ENCODE measurements at places on chromosomes 5 and 9.

DNA sequence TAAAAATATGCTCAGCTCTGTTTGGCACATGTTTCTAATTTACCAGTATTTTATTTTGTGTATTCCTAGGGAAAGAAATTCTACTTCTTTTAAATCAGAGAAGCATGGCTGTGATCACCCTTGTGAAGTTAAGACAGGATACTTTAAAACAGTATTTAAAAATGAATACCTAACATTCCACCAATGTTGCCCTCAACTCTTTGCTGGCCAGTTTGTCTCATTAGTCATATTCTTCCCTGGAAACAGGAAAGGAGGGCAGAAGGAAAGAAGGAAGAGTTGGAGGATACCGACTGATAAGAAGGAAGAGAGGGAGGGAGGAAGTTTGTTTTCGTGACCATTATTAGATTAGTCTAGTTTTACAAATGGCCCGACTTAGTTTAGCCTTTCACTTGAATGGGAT lies 137.4 kb downstream of the PLK2 start:
- DNase-seq: no peak

DNA sequence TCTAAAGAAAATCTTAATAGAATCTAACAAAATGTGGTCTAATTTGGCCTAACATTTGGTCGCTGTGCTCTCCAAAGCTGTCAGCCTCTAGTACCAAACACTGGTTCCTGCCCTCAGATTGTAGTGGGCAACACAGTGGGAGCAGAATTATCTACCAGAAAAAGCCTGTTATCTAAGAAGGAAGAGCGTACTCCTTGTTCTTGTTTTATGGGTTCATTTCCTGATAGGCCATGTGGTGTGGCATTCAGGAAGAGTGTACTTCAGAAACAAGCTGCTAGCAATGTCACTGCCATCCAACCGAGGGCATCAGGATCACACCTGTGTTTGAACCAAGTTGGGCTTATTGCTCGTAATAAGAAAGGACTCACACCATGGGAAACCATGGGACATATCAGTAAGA lies 487.9 kb upstream of the DAP start:
- DNase-seq: no peak

DNA sequence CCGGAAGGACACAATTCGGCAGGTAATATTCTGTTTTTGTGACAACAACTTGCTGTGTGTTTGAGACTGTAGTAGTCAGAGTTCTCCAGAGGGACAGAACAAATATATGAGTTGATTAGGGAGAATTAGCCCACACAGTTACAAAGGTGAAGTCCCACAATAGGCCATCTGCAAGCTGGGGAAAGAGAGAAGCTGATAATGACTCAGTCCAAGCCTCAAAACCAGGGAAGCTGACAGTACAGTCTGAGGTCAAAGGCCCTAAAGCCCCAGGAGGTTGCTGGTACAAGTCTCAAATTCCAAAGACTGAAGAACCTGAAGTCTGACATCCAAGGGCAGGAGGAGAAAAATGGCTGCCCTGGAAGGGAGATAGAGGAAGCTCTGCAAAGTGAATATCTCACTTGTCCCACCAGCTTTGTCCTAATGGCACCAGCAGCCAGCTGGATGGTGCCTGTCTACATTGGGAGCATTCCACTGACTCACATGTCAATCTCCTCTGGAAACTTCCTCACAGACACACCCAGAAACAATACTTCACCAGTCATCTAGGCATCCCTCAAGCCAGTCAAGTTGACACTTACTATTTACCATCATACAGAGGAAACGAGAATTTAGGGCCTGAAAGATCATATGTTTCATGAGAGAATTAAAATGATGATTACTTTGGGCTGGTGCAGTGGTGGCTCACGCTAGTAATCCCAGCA lies 36.3 kb upstream of the CTXN3 start:
- DNase-seq: no peak

GRCh38 chr5:177591690-177592009 lies 353 bp upstream of the TMED9 start:
- no peak for DNase-seq

DNA sequence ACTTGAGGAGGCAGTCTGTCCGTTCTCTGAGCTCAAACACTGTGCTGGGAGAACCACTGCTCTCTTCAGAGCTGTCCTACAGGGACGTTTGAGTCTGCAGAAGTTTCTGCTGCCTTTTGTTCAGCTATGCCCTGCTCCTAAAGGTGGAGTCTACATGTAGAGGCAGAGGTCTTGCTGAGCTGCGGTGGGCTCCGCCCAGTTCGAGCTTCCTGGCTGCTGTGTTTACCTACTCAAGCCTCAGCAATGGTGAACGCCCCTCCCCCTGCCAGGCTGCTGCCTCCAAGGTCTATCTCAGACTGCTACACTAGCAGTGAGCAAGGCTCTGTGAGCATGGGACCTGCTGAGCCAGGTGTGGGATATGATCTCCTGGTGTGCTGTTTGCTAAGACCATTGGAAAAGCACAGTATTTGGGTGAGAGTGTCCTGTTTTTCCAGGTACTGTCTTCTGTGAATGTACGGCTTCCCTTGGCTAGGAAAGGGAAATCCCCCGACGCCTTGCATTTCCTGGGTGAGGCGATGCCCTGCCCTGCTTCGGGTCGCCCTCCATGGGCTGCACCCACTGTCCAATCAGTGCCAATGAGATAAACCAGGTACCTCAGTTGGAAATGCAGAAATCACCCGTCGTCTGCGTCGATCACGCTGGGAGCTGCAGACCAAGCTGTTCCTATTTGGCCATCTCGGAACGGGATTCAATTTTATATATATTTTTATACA lies 58.5 kb downstream of the CNTRL start:
- DNase-seq: no peak

- no peak for DNase-seq
These were observed 94.2 kb upstream of the RUSC2 start for GRCh38 chr9:35395706-35396101.

DNA sequence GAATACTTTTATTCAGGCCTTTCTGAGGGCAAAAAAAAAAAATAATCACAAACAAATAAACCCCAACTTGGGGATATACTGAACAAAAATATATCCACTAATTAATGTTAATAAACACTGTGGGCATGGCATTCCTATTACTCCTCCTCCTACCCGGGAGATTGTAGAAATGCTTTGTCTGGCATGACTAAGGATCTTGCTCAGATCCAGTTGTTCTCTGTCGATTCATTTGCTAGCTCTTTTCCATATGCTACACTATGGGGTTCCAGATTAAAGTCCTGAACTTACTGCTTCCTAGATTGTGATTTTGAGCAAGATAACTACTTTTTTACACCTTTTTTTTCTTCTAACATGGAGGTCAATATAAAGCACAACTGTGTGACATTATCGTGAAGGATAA lies 102.2 kb upstream of the PRR16 start:
- DNase-seq: no peak

DNA sequence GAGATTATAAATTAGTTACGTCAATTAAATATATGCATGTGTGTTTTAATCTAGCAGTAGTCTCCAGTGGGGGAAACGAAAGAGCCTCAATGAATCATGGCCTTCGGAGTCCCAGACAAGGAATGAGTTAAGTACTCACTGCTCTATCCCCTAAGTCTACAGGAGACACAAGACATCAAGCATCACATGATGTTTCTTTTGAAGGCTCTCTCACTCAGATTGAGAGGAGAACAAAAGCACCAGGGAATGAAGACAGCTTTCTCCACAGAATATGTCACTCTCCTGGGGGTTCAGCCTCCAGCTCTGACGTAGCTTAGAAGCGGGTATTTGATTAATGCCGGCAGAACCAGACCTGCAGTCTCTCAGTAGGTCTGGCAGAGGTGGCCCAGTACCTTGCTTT lies 381.4 kb downstream of the ACTL7B start:
- DNase-seq: no peak

DNA sequence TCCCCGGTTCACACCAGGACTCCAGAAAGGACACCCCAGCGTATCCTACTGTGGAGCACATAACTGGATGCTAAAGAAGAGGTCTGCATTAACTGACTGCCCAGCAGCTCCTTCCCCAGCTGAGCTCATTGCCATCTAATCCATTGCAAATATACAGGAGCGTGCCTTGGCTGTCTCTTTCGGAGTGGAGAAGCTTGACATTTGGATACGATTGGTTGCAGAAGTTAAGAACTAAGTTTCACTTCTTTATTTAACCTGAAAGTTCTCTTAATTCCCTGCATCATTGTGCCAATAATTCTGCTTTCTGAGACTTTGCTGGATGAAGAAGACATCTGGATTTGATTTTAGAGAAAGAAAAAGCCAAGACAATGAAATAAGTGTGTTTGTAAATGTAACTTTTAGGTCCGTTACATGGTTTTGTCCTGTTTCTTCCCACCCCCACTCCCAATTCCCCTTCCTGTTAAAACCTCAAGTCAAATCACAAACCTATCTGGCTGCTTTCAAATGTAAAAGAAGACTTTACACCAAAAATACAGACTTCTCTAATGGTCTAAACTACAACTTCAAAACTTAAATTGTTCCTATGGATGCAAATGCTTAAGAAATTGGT lies 33.9 kb downstream of the TAS2R1 start:
- DNase-seq: peak; percentile 38

DNA sequence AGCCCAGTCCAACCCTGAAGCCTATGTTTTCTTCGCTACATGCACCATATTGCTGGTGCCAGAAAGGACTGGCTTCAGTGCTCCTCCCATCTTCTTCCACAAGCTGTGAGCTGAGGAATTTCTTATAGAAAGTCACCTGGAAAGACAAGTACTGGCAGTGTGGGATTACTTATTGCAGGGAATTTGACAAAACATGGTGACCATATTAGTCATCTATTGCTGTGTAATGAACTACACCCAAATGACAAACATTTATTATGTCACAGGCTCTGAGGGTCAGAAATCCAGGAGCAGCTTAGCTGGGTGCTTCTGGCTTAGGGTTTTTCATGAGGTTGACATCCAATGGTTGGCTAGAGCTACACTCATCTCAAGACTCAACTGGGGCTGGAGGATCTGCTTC lies 75.5 kb downstream of the ENTREP1 start:
- no peak for DNase-seq

- no peak for DNase-seq
These were observed 54.6 kb upstream of the PHYKPL start for GRCh38 chr5:178287091-178287790.

- no peak for DNase-seq
These were observed 530 bp downstream of the BBLN start for GRCh38 chr9:128160603-128160987.

GRCh38 chr5:23157169-23157568 lies 304.0 kb upstream of the CDH12 start:
- DNase-seq: no peak

- peak; percentile 37 for DNase-seq
These were observed 164.6 kb upstream of the PPP1R2B start for GRCh38 chr5:156685481-156685880.

DNA sequence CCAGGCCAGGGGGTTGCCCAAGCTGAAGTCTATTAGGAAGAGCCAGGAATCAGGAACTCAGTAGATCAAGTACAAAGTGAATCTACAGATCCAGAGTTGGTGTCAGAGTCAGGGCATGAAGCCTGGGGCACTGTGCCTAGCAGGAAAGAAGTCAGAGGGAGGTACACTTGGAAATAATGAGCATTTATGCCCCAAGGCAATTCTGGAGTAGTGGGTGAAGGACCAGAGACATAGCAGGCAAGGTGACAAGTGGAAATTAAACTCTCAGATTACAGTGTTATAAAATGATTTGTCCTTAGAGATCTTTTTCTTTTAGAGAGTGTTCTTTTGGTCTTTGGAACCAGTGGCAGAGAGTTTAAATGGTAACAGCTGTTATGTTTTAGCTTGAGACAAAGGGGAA lies 138.0 kb downstream of the ADAMTSL1 start:
- DNase-seq: peak; percentile 45

- DNase-seq: no peak
These were observed 4.6 kb upstream of the FBXL17 start for GRCh38 chr5:108386345-108387061.

DNA sequence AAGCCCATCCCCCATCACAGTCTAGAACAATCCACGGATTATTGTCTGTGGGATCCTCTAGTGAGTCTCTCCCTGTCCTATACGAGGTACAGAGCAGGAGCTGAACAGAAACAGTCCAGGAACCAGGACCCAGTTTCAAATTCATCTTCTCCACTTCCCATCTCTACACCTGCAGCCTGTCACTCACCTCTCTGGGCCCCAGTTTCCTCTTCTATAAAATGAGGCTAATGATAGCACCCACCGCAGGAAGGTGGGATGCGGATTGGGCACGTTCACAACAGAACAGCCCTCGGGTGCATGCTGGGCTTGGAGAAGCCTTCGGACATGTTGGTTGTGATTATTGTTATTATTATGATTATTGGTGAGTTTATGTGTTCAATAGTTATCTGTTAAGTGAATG lies 78.5 kb downstream of the ANKRD33B start:
- no peak for DNase-seq

GRCh38 chr5:178308541-178309092 lies 76.0 kb upstream of the PHYKPL start:
- DNase-seq: no peak

DNA sequence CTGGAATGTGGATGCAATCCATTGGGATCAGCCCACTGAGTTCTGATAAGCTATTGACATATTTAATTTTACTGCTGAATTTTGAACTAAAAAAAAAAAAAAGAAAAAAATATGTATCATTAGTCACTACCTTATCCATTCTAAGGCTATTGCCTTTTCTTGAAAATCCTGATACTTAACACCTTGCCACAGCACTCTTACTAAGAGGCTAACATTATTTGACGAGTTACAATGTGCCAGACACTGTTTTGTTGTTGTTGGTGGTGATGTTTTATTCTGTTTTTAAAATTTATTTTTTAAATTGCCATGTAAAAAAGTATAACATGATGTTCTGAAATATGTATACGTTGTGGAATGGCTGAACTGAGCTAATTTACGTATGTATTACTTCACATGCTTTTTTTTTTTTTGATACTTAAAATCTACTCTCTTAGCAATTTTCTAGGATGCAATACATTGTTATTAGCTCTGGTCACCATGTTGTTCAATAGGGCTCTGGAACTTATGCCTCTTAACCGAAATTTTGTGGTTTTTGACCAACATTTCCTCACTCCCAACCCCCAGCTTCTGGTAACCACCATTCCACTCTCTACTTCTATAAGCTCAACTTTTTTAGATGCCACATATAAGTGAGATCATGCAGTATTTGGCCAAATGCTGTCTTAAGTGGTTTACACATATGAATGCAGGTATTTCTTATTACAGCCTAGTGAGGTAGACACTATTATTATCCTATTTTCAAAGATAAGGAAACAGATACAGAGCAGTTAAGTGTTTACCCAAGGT lies 134.8 kb upstream of the PCA3 start:
- no peak for DNase-seq

All from hindlimb muscle (tissue), 1 donor.